KBM-7 (cell line): ENCODE measurements at places on chromosomes 2 and 18.
A peak's percentile ranks its signal among the peaks of the same experiment; 100 is the strongest.

DNA sequence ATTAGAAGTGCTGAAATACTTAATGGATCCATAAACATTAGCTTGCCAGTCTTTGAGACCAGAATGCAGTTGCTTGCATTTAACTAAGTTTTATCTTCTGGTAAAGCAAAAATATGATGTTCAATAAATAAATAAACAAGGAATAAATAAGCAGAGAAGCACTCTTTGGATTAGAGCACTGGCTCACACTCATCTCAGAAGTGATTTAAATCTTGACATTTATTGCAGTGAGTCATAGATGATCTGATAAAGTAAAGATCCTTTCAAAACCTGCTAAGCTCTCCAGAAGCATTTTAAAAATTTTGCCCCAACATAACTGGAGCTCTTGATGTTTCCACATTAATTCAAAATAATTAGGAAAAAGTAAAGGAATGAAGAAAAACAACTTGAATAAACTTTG, 66.8 kb downstream of the KYNU start:
- no peak for DNase-seq

DNA sequence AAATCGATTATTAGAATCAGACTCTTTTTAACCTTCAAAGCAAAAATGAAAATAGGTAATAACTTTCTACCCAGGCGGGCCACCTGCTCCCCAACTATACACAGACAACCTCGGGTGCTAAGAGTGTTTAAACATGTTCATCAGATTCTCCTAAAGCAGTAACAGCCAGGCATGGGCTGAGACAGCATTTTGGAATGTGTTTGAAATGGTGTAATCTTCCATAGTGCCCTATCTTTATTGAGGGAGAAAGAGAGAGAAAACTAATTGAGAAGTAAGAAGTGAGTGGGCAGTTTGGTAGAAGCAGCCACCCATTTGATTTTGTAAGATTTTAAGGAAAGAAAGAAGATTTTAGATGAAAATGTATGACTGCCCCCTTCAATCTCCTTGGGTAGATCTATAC, 196.1 kb upstream of the CTAGE1 start:
- DNase-seq: no peak

DNA sequence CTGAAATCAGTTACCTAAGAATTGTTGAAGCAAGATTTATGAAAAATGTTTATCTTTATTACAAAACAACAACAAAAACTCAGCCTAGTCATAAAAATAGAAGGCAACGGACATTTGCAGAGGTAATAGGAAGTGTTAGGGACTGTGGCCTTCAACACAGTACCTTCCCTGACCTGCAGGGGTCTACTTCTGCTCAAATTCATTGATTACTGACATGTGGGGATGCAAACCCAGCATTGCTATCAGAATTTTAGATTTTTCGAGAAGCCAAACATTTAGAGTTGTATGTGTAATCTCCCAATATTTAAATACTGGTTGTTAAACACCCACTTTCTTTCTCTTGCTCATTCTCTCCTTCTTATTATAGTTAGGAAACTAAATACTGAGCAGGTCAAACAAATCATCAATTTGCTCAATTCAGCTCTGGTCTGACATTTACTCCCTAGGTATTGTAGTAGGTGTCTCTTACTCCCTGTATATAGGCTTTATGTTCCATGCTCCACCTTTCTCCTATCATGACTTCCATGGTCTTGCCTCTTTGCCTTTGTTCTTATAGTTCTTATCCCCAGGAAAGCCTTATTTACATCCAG, 198.5 kb downstream of the UBE2E3 start:
- DNase-seq: peak; percentile 46

- no peak for DNase-seq
These were observed 176.3 kb upstream of the FOSL2 start for GRCh38 chr2:28216331-28216730.

GRCh38 chr2:214492152-214492551, 81.3 kb downstream of the VWC2L start:
- DNase-seq: no peak

GRCh38 chr2:109419960-109420370, 193.8 kb downstream of the SEPTIN10 start:
- DNase-seq: no peak

DNA sequence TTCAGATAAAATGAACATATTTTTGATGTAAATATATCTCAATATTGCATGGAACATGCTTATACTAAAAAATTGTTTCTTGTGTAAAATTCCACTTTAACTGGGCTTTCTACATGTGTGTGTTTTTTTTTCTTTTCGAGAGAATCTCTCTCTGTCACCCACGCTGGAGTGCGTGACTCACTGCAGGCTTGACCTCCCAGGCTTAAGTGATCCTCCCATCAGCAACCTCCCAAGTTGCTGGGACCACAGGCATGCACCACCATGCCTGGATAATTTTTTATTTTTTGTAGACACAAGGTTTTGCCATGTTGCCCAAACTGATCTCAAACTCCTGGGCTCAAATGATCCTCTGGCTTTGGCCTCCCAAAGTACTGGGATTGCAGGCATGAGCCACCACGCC, 254.6 kb downstream of the LOXHD1 start:
- no peak for DNase-seq

DNA sequence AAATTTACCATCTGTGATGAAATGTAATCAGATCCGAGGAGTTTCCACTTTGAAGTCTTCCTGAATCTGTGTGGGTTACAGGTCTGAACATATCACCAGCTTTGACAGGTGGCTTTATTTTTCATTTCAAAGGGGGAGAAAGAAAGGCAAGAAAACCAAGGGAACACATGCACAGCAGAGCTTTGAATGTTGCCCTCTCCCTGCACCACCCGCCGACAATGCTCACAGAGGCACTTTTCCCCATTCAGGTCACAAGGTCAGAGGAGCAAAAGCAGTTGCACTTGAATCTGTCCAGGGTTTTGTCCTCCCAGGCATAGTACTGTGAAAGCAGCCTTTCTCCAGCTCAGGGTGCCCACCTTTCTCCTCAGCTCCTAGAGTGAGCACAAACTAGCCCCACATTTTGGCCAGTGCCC, 130.2 kb downstream of the OSR1 start:
- DNase-seq: no peak

DNA sequence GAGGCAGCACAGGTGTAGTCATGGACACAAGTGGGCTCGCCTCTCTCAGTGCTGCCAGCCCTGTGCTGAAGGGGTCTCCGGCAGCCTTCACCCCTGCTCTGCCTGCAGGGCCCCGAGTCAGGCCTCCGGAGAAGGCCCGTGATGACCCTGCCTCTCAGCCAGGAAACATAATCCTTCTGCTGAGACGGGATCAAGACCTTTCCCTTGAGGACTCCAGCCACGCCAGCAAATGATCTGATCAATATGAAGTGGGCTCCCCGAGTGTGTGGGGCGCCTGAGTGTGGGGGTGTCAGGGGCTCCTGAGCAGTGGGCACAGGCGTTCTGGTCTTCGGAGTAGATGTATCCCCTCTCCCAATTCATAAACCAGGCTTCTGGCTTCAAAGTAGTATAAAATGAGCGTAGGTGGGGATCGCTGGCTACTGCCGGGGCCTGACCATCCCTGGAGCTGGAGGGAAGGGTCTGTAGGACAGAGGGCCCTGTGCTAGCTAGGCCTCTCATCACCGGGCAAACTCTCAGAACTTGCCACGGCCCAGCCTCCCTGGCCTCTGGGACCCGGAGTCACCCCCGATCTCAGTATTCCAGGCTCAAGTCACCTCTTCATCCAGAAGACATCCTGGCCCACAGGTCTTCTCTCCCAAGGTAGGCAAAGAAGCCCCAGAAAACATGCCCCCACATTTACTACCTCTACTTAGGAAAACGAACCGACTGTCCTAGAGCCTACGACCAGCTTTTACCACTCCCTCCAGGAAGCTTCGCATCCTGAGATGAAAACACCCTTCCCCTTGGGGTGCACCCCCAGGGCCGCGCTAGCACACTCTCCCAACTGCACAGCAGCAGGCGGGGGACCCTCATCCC, 33.6 kb downstream of the CRACDL start:
- DNase-seq: no peak

- no peak for DNase-seq
These were observed 64.0 kb upstream of the ZEB2 start for GRCh38 chr2:144583741-144584453.

DNA sequence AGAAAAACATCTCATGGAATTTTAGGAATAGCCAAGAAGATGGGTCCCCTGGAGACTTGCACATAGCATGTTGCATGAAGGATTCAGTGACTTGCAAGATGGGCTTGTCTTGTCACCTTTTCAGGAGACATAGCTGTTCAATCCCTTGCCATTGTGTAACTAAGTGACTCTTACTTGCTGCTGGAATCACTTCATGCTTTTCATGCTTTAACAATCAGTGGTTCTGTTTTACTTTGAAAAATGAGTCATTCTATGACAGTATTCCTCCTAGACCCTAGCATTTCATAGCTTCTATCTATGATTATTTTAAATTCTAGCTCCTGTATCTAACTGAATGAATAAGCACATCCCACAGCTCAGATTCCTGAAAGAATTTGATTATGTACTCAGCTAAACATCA, 2.8 kb downstream of the KYNU start:
- DNase-seq: no peak

DNA sequence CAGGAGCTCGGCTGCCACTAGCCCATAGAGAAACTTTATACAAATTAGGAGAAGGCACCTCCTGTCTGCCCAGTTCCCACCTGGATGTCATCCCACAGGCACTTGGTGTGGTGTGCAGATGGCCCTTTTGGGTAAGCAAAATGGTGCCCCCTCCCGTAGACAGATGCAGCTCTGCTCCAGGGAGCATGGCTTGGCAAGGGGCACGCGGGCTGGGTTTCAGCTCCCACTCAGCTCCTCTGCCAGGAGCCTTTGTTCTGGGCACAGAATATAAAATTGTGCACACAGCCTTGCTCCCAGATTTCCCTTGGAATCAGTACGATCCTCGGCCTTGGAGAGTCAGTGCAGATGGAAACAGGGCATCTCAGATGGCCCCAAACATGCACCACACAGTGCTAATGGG, 20.3 kb upstream of the KCNF1 start:
- DNase-seq: no peak

GRCh38 chr18:905307-905947, 756 bp downstream of the ADCYAP1 start:
- DNase-seq: no peak

DNA sequence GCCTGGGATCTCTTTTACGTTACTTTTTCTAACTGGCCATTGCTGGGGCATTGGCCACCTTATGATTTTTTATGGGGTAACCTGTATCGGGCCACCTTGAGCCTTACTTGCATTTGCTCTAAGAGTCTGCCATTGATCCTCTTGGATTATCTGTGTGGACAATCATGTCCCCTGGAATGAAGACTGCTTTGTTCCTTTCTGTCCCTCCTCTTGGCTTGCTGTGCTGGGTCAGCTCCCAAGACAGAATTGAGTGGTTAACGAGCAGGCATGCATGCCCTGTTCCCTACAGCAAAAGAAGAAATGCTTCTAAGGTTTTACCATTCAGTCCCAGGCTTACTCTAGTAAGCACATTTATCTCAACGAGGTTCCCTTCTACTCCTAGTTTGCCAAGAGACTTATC, 46.3 kb downstream of the MAL start:
- no peak for DNase-seq

GRCh38 chr2:207285473-207285815, 119.7 kb upstream of the KLF7 start:
- no peak for DNase-seq

DNA sequence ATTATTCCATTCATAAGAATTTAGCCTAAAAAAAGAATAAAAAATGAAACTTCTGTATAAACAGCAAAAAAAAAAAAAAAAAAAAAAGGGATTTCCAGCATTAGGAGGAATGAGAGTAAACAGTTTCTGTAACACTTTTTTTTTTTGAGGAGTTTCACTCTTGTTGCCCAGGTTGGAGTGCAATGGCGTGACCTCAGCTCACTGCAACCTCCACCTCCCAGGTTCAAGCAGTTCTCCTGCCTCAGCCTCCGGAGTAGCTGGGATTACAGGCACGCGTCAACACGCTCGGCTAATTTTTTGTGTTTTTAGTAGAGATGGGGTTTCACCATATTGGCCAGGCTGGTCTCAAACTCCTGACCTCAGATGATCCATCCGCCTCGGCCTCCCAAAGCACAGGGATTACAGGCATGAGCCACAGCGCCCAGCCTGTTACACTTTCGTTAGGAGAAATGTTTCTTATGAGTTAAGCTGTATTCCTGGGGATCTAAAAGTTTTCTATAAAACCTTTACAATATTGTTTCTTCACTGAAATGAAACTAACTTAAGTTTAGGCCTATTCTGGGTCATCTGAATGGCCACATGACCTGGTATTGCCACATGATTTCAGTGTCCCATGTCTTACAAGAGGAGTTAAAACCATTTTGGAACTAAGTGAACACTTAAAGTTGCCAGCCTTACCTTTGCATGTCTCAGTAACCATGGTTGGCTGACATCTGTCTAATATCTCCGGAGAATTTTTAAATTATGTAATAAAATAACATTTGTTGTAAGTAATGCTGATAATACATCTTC, 17.5 kb downstream of the SMAD2 start:
- no peak for DNase-seq

DNA sequence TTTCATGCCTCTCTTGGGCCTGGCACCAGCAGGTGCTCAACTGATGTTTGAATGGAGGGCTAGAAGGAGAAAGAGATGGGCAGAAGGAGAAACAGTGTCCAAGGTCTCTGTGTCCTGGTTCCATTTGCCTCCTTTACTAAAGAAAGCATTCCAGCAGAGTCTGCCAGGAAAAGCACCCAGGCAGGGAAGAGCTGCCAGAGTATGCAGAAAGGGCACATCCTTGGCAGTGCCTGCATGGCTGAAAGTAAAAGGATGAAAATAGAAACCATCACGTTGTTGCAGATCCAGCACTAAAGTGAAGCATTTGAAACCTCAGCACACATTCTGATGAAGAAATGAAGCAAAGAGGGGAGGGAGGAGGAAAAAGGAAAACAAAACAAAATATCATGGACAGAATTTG, 142.2 kb downstream of the ESCO1 start:
- DNase-seq: no peak

- no peak for DNase-seq
These were observed 2.8 kb downstream of the NPAS2 start for GRCh38 chr2:100822587-100823248.

DNA sequence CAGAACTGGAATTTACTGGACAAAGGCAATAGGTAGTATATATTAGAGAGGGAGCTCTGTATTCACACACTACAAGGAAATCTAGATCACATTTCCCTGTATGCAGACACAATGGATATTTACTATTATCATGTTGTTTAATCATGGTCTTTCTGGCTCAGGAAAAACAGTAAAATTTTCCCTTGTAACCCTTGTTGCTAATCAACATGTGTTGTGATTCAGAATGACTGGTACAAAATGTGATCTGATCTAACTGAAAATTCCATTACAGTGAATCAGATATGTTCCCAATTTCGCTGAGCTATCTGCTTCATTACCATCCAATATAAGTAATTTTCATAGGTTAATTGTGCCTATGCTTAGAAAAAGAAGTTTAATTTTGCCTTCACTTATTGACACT, 1109.7 kb downstream of the LRP1B start:
- DNase-seq: no peak

DNA sequence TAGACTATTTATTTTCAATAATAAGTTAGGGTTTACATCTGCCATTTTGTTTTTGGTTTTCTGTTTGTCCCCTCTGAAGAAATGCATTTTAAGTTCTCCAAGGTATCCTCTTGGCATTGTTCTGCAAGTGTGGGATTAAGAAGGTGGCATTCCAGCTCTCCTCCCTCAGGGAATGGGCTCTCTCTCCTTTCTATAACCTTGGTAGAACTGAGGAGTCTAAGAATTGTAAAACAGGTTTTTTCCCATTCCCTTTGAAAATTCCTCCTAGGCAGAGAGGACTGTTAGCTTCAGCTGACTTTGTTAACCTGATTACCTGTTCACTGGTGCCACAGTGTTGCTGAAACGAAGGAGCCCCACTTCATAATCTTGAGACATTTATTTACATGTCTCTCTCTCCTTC, 26.1 kb upstream of the RAB1A start:
- no peak for DNase-seq
